CD4-positive, CD25-positive, alpha-beta regulatory T cell (primary cell): ENCODE measurements at places on chromosomes 12 and 14. TPM values are rescaled to one million over a fixed set of nuclear protein-coding genes. Genes with fewer than 3 reads are reported as not detected.

GRCh38 chr12:30447061-30447750 lies 248.5 kb downstream of the IPO8 start:
- H3K4me1 ChIP-seq = no peaks in the 10 kb centered on the region
- no peak overlapping the region for H3K27ac ChIP-seq

DNA sequence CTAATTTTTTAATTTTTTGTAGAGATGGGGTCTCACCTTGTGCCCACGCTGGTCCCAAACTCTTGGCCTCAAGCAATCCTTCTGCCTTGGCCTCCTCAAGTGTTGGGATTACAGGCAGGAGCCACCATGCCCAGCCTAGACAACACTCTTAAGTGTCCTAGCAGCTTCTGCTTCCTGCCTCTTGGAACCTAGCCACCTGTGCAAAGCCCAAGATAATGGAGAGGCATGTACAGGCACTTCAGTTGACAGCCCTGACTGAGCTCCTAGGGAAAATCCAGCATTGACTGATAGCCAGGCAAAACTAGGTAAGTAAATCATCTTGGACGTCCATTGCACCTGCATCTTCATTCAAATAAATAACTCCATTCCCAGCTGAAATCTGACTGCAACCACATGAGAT lies 15.5 kb downstream of the COX14 start:
- DNase-seq = no peak
- H3K36me3 ChIP-seq = peaks cover 70% of the 10 kb centered on the region
- no peak overlapping the region for H3K4me3 ChIP-seq
- H3K4me1 ChIP-seq = peaks cover 7% of the 10 kb centered on the region
- H3K27me3 ChIP-seq = no peaks in the 10 kb centered on the region

MYBPC1 gene
- polyA plus RNA-seq = not detected

DNA sequence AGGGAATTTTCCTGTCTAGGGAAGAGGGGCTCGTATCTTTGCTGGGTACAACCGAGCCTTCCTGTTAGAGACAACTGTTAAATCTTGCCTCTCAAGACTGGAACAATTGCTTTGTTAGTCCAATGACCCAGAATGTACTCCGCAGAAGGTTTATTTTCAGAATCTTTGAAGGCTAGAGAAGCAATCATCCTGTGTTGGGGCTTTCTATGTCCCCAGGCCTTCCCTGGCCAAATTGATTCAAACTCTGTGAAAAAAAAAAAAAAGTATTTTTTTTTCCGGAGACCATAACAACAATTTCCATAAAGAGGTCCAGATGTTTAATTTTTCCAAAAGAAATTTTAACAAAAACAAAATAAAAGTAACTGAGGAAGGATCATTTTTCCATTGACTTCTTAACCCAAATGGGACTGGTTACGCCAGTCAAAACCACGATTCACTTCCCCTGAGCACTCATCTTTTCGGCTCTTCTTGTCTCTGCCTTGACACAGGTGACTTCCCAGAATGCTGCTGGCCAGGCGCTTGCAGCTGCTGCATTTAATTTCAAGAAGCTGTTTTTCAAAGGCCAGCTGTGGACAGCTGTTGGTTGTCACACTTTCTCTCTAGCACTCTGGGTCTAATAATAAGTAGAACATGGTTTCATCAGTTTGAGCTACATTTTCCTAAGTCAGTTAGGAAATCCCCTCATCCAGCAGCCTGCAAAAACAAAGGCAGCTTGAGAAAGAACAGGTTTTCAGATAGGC lies 81.6 kb upstream of the MANSC4 start:
- H3K27me3 ChIP-seq = no peaks in the 10 kb centered on the region
- no peak for DNase-seq
- H3K36me3 ChIP-seq = no peaks in the 10 kb centered on the region
- peaks cover 37% of the 10 kb centered on the region for H3K4me1 ChIP-seq
- peak overlapping the region; percentile 3 for H3K4me3 ChIP-seq
- no peak overlapping the region for H3K27ac ChIP-seq

AJUBA gene
- 0.20 TPM for polyA plus RNA-seq

DNA sequence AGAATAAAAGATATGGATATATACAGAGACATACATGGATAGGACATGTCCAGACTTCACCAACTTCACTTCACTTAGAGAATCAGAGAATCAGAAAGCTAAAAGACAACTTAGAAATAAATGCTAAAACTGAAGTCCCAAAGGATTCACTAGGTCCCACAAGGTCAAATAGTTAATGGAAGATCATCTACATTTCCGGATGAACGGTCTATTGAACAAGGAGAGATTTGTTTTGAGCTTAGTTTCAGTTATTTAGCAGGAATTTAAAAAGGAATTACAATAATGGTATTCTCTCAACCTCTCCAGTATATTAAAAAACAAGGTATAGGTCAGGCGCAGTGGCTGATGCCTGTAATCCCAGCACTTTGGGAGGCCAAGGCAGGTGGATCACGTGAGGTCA lies 187.0 kb downstream of the MED13L start:
- no peaks in the 10 kb centered on the region for H3K27me3 ChIP-seq
- H3K27ac ChIP-seq = no peak overlapping the region
- H3K36me3 ChIP-seq = no peaks in the 10 kb centered on the region
- no peak for DNase-seq
- H3K4me3 ChIP-seq = no peak overlapping the region
- no peaks in the 10 kb centered on the region for H3K4me1 ChIP-seq
